Stimulated activated CD4-positive, alpha-beta T cell treated with anti-CD3 and anti-CD28 coated beads, TNF-alpha, amount 100 ng/mL, for 1 hour (primary cell): ENCODE measurements at places on chromosomes 7 and 10.

GRCh38 chr7:101315336-101315735, 6.3 kb downstream of the IFT22 start:
- DNase-seq = peak; percentile 14

- no peak for DNase-seq
These were observed 232.4 kb upstream of the KLF14 start for GRCh38 chr7:130966246-130967009.

DNA sequence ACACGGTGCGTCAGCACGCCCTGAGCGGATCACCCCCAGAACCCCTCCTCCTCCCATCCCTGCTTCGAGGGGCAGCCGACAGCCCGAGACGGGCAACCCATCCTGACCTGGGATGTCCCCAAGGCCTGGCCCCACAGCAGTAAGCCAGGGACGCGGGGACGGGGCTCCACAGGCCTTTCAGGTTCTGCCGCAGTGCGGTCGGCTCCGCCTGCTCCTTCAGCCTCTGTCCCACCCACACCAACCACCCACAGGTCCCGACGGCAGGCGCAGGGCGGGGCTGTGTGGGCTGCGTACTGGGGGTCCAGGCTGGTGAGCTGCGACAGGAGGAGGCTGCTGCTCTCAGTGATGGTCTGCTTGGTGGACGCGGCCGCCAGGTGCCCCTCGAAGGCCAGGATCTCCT, 16.7 kb downstream of the INTS1 start:
- DNase-seq = no peak

DNA sequence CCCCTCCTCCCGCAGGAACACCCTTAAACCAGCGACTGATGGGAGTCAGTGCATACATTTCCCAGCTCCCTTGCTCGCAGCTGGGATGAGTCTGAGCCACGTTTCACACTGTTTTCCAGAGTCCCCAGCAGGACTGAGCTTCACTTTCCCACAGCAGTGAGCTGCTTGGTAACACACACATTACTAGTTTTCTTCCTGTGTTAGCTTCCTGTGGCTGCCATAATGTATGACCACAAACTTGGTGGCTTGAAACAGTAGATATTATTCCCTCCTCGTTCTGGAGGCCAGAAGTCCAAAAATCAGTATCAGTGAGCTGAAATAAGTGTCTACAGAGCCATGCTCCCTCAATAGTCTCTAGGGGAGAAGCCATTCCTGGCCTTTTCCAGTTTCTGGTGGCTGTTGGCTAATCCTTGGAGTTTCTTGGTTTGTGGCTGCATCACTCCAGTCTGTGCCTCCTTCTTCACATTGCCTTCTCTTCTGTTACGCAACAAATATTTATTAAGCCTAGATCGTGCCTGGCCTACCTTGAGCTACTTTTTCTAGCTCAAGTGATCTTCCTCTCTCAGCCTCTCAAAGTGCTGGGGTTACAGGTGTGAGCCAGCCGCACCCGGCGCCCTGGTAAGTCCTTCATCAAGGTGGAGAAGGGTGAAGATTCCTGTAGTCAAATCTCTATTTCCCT, 26.2 kb upstream of the CARD11 start:
- no peak for DNase-seq
